Nephron progenitor cell (in vitro differentiated cells): ENCODE measurements at places on chromosomes 2 and 18.

- DNase-seq = no peak
Measured at GRCh38 chr18:10739152-10739551, 213.3 kb downstream of the NAPG start.

DNA sequence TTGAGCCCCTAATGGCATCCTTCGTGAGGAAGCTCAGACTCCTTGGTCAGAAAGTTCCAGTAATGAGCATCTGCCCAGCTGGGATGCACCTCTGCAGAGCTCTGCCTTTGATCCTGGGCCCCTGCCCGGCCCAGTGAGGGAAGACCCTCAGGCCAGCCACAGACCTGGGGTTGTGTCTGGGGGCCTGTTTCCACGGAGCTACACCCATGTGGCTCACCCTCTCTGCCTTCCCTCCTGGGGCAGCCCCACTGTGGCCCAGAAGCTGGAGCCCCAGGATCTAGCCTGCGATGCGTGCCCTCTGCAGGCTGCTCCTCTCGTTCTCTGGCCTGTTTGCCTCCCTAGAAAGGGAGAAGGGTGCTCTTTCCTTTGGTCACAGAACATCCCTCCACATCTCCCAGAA, 9.8 kb downstream of the KCNF1 start:
- DNase-seq = no peak

DNA sequence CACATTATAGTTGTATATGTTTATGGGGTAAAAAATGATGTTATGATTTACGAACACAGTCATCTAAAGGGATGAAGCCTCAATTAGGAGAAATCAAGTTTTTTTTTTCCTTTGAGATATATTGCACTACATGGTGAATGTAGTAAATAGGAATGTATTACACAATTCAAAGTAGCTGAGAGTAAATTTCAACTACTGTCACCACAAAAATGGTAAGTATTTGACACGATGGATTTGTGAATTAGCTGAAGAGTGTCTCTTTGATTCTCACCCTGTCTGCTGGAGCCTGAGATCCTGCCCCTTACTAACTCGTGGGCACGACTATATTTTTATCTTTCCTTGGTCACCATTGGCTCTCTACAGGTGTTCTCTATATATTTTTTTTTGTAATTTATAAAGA, 540.4 kb upstream of the DSEL start:
- no peak for DNase-seq

GRCh38 chr18:63820694-63821093, 45.5 kb downstream of the SERPINB7 start:
- no peak for DNase-seq

DNA sequence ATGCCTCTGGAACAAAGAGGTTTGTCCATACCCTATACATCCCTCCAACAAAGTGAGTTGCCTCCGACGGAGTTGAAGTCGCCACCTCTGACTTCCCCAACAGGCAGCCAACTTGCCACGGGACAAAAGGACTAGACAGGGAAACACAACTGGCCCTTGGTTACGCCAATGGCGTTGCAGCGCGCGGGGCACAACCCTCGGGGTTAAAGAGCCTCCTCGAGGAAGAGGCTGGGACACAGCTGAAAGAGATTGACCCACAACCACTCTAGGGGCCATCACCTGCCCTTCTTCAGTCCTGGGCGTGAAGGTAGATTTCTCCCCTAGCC, 545 bp downstream of the GTF3C2 start:
- peak; percentile 51 for DNase-seq

DNA sequence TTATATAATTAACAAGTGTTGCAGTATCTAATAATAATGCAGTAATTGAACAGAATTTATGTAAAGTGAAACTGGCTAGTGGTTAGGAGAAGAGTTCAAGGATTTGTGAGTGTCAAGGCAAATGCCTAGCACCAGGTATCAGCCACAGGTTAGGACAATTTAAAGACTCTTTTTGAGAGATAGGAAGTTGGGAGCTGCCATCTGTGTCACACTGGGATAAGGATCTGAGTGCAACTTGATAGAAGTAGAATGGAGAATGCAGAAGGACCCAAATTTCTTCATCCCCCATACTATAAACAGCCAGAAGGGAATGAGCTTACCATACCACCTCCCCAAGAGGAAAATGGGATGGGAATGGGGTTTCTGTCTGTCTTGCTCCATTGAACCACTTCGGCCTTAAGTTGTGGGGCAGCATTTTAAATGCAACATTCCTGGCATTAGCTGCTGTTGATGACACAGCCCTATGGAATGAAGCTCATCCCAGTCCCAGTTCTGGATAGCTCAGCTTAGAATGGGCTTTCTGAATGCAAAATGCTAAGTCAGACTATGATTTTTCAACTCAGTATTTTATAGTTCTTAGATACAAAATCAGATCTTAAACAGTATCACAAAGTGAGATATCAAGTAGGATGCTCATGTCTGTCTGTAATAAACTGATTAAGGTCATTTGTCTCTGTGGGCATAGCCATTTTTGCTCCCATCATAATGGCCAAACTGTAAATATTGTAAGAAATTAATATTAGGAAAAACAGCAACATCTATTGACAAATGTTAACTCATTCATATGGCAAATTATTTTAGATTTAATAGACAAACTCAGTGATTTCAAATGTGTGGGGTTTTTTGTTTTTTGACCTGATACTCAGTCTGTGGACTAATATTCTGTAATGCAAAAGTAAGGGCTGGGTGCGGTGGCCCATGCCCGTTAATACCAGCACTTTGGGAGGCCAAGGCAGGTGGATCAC, 44.0 kb downstream of the GPR155 start:
- no peak for DNase-seq

- no peak for DNase-seq
Measured at GRCh38 chr18:58496231-58496630, 132.7 kb downstream of the ALPK2 start.

DNA sequence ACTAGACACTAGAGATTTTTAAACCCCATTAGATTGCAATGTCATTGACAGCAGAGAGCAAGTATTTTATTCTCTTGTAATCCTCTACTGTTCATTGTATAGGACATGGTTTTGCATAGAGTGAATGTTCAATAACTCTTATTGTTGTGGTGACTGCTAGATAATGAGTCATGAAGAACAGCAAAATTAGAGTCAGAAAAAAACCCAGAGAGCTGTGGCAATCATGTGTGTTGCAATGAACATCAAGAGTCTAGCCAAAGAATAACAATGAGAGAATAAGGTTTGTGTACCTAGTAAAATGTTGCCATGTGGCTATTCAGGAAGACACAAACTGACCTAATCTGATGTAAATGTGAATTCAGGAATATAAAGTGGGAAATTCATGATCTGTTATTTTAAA, 684.0 kb downstream of the DSC3 start:
- DNase-seq = no peak

GRCh38 chr2:121490584-121491133, 40.0 kb upstream of the RNU4ATAC start:
- DNase-seq = no peak

DNA sequence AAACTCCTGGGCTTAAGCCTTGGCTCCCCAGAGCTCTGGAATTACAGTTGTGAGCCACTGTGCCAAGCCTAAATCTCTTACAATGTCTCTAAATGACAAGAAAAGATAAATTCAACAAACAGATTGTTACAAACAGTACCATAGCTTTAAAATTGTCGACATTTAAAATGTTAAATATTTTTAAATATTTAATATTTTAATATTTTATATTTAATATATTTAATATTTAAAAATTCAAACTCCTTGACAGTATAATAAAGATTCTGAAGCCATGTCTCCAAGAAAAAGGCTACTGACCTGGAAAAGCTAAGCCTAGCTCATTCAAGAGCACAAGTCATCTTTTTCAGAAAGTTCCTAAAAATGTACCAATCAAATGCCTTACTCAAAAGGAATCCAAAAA, 75.3 kb downstream of the INPP5D start:
- DNase-seq = no peak

GRCh38 chr2:119196301-119197125, 27.1 kb upstream of the STEAP3 start:
- no peak for DNase-seq

DNA sequence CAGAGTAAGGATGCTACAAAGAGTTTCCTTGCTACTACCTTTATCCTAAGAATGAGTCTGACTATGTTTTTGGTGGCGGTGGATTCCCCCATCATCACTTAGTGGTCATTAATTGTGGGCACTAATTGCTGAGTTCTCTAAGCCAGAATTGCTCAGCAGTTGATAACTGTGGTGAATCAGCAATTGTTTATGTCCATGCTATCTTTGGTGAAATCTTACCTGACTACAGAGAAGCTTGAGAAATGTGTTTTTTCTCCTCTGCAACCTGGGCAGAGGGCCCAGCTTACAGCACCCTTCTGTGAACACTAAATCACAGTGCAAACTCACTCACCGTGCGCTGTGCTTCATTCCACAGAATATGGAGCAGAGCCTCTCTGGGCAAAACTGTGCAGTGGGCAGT, 683.6 kb downstream of the CNTNAP5 start:
- no peak for DNase-seq

- peak; percentile 50 for DNase-seq
Measured at GRCh38 chr18:74290794-74291471, 830 bp downstream of the CYB5A start.

GRCh38 chr2:222320436-222321395, 21.9 kb upstream of the PAX3 start:
- DNase-seq = peak; percentile 57

DNA sequence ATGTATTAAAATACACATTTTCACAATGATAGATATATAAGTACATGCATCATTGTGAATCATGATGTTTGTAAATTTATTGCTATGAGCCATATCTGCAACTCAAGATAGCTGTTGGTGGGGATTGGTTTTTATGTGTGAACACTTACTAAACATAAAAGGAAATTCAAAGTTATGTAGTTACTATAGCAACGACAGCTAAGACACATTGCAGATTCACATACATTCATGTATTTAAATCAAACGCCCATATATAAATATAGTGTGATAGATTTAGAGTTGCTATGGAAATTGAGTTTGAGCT, 65.6 kb downstream of the MAPRE2 start:
- no peak for DNase-seq

- no peak for DNase-seq
Measured at GRCh38 chr2:69755862-69756467, 14.0 kb downstream of the ANXA4 start.
